Dermis blood vessel endothelial cell (primary cell): ENCODE measurements at places on chromosomes 6 and 20. TPM values are rescaled to one million over a fixed set of nuclear protein-coding genes. Genes with fewer than 3 reads are reported as not detected.

The PTCRA gene
- not detected in 2 replicates for total RNA-seq

The FAM184A gene
- 0.17 and 0.33 TPM in 2 replicates for total RNA-seq

The KIF25 gene
- total RNA-seq, result not detected in 2 replicates

The ABHD16B gene
- total RNA-seq, result not detected in 2 replicates

The ARHGAP40 gene
- 0.09 TPM in 1 of 2 replicates, not detected in the other for total RNA-seq

The CGA gene
- not detected in 2 replicates for total RNA-seq

The SIRPB1 gene
- total RNA-seq, result 0.17 and 4.0 TPM in 2 replicates

The CST2 gene
- not detected in 2 replicates for total RNA-seq

The EZR gene
- total RNA-seq, result 90.7 and 105 TPM in 2 replicates

The HLA-G gene
- total RNA-seq, result not detected in 2 replicates

The BNIP5 gene
- total RNA-seq, result not detected in 2 replicates

The GGT7 gene
- total RNA-seq, result 4.4 and 7.3 TPM in 2 replicates

The IER3 gene
- 74.4 and 134 TPM in 2 replicates for total RNA-seq

The TFAP2D gene
- total RNA-seq, result not detected in 2 replicates

The GJA10 gene
- total RNA-seq, result not detected in 2 replicates

The STX11 gene
- 16.7 and 17.2 TPM in 2 replicates for total RNA-seq

The LY6G6D gene
- not detected in 2 replicates for total RNA-seq

The EDN1 gene
- total RNA-seq, result 247 and 438 TPM in 2 replicates

The PI3 gene
- total RNA-seq, result not detected in 2 replicates

The SNRPB gene
- 260 and 270 TPM in 2 replicates for total RNA-seq

The GSTA3 gene
- total RNA-seq, result not detected in 2 replicates

The SLC24A3 gene
- 0.09 TPM in 1 of 2 replicates, not detected in the other for total RNA-seq

The HLA-F gene
- total RNA-seq, result 6.7 and 68.2 TPM in 2 replicates

The SPO11 gene
- not detected in 2 replicates for total RNA-seq

The HCRTR2 gene
- not detected in 2 replicates for total RNA-seq

The RNGTT gene
- 19.7 and 21.9 TPM in 2 replicates for total RNA-seq

The FAM135A gene
- 15.7 and 22.5 TPM in 2 replicates for total RNA-seq

The TINAG gene
- not detected in 2 replicates for total RNA-seq

The LAMP5 gene
- total RNA-seq, result 0.34 and 0.84 TPM in 2 replicates

The BMP6 gene
- total RNA-seq, result 234 TPM in 2 replicates

The MATN4 gene
- 0.09 and 0.17 TPM in 2 replicates for total RNA-seq

The TFB1M gene
- total RNA-seq, result 11.9 and 15.6 TPM in 2 replicates

The THBS2 gene
- 0.79 and 2.0 TPM in 2 replicates for total RNA-seq

The LYRM4 gene
- total RNA-seq, result 14.4 and 18.5 TPM in 2 replicates

The RHAG gene
- total RNA-seq, result not detected in 2 replicates

The C6orf15 gene
- total RNA-seq, result 0.14 TPM in 1 of 2 replicates, not detected in the other

The ERVFRD-1 gene
- under 0.01 and 0.05 TPM in 2 replicates for total RNA-seq

The DYNLT2 gene
- 0.74 and 1.2 TPM in 2 replicates for total RNA-seq

The AGER gene
- total RNA-seq, result 0.74 and 0.85 TPM in 2 replicates

The SLC22A3 gene
- under 0.01 TPM in 1 of 2 replicates, not detected in the other for total RNA-seq

The EPHA7 gene
- under 0.01 TPM in 2 replicates for total RNA-seq

The LRRC73 gene
- 0.14 and 0.17 TPM in 2 replicates for total RNA-seq

The ELOVL2 gene
- under 0.01 TPM in 1 of 2 replicates, not detected in the other for total RNA-seq

The NRN1 gene
- total RNA-seq, result 43.4 and 56.3 TPM in 2 replicates

The OPRM1 gene
- total RNA-seq, result not detected in 2 replicates

The LY86 gene
- not detected in 2 replicates for total RNA-seq

The SLC12A5 gene
- total RNA-seq, result 0.17 and 0.47 TPM in 2 replicates

The MOG gene
- total RNA-seq, result not detected in 2 replicates

The SLA2 gene
- total RNA-seq, result not detected in 2 replicates

The HEY2 gene
- not detected in 2 replicates for total RNA-seq

The ID1 gene
- total RNA-seq, result 768 and 1,287 TPM in 2 replicates

The FAXC gene
- total RNA-seq, result 0.34 and 0.56 TPM in 2 replicates

The SPATA25 gene
- 1.0 and 1.2 TPM in 2 replicates for total RNA-seq

The MUC21 gene
- total RNA-seq, result not detected in 2 replicates

The BAK1 gene
- 23.5 and 24.3 TPM in 2 replicates for total RNA-seq

The OR2B6 gene
- not detected in 2 replicates for total RNA-seq
